Right ventricle myocardium inferior (tissue), 1 donor: ENCODE measurements at places on chromosomes 11 and 22. TPM values are rescaled to one million over a fixed set of nuclear protein-coding genes. Genes with fewer than 3 reads are reported as not detected.

NUP50 gene
- total RNA-seq, result 15.2 TPM

TNNI2 gene
- 0.35 TPM for total RNA-seq

POLD4 gene
- 49.7 TPM for total RNA-seq

SCGB1A1 gene
- not detected for total RNA-seq

LIF gene
- 0.27 TPM for total RNA-seq

DEPDC7 gene
- 0.49 TPM for total RNA-seq

OR10A3 gene
- not detected for total RNA-seq

CRYAB gene
- total RNA-seq, result 7,453 TPM

NCF4 gene
- total RNA-seq, result 9.4 TPM

SORL1 gene
- total RNA-seq, result 6.1 TPM

PANX2 gene
- total RNA-seq, result 0.43 TPM

GRIK4 gene
- not detected for total RNA-seq

MOGAT2 gene
- 0.22 TPM for total RNA-seq

KRTAP5-1 gene
- not detected for total RNA-seq

APOL2 gene
- total RNA-seq, result 67.0 TPM

ATXN10 gene
- total RNA-seq, result 138 TPM

MEI1 gene
- 0.41 TPM for total RNA-seq

PLA2G3 gene
- total RNA-seq, result not detected

HSPA8 gene
- total RNA-seq, result 1,349 TPM

TRIM49 gene
- total RNA-seq, result not detected

KDM4D gene
- 0.54 TPM for total RNA-seq

NXPE2 gene
- total RNA-seq, result 0.14 TPM

E2F8 gene
- total RNA-seq, result 1.7 TPM

BRSK2 gene
- 1.4 TPM for total RNA-seq

PHOX2A gene
- total RNA-seq, result not detected

SCUBE2 gene
- total RNA-seq, result 1.3 TPM

HDHD5 gene
- total RNA-seq, result 58.9 TPM

CHRNA10 gene
- 1.2 TPM for total RNA-seq

ALDH3B2 gene
- total RNA-seq, result not detected

MUC15 gene
- total RNA-seq, result not detected

ADAMTS15 gene
- total RNA-seq, result 45.6 TPM
